Activated CD8-positive, alpha-beta T cell treated with anti-CD3 and anti-CD28 coated beads, Interleukin-2, amount 10 ng/mL, durations not matched to agents 7 days and 5 days (primary cell): ENCODE measurements at places on chromosomes 7 and 10.
A peak's percentile ranks its signal among the peaks of the same experiment; 100 is the strongest.

DNA sequence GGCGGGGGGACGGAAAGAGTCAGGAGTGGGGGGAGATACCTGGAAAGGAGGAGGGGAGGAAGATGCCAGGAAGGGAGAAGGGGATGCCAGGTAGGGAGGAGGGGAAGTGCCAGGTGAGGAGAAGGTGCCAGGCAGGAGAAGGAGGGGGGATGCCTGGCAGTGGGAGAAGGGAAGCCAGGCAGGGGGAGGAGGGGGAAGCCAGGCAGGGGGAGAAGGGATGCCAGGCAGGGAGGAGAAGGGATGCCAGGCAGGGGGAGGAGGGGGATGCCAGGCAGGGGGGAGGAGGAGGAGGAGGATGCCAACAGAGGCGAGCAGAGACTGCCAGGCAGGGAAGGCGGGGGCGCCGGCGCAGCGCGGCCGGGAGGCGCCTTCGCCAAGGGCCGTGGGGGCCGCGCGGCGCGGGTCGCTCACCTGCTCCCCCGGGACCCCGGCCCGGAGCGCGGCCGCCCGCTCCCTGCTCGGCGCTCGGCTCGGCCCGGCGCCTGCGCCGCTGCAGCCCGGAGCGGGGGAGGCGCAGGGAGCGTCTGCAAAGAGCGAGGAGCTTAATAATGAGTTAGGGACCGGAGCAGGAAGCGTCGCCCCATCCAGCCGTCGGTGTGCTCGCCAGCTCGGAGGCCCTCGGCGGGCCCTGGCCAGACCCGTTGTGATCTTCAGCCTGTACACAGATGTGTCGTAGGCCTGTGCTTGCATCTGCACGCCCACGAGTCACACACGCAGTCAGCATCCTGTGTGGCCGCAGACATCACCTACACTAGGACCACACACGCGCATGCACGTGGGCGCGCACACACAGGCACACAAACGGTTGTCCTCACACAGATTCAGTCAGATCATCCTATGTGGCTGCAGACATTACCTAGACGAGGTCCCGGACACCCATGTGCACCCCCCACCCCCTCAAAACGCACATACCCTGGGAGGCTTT, 28.4 kb upstream of the SMARCD3 start:
- DNase-seq = peak; percentile 59

GRCh38 chr10:96044736-96045135, 1.4 kb downstream of the CCNJ start:
- no peak for DNase-seq

DNA sequence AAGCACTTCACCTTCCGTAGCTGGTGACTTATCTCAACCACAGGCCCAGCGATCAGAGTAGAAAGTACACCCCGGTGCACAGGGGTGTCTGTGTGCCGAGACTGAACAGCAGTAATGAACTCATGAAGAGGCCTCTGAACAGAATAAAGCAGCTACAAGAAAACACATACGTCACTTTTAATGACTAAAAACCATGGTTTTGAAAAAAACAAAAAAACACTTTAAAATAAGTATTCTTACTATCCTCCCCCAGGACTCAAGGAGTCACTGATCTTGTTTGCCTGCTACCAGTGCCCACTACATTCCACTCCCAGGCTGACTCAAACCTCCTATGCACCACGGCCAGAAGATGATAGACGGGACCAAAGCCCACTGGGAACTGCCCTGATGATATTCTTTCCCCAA, 53.8 kb downstream of the NCAPG2 start:
- DNase-seq = no peak

- no peak for DNase-seq
Observed at GRCh38 chr10:80365510-80365909, 8.9 kb downstream of the DYDC2 start.

DNA sequence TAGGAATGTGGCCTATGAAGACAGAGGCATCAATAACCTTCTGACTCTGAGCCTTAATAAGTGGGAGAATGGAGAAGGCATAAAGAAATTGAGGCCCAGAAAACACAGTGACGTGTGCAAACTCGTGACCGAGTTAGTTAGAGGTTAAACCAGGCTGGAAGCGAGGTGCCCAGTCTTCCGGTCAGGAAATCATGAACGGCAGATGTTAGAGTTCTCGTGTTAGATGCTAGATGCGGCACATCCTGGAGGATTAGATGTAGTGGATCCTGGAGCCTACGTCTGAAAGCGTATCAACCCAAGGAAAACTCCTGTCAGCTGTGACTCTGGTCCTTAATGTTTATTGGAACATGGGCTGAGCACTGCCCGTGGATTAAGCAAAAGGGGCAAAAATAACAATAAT, 275.9 kb downstream of the TCF7L2 start:
- DNase-seq = no peak

- DNase-seq = no peak
Observed at GRCh38 chr10:7550013-7550412, 116.8 kb downstream of the ITIH5 start.

- DNase-seq = peak; percentile 46
Observed at GRCh38 chr10:24465891-24466818, 257.2 kb downstream of the KIAA1217 start.

- DNase-seq = no peak
Observed at GRCh38 chr7:121570365-121570764, 174.3 kb upstream of the FAM3C start.

GRCh38 chr10:131698232-131698631, 202.6 kb upstream of the PPP2R2D start:
- no peak for DNase-seq

DNA sequence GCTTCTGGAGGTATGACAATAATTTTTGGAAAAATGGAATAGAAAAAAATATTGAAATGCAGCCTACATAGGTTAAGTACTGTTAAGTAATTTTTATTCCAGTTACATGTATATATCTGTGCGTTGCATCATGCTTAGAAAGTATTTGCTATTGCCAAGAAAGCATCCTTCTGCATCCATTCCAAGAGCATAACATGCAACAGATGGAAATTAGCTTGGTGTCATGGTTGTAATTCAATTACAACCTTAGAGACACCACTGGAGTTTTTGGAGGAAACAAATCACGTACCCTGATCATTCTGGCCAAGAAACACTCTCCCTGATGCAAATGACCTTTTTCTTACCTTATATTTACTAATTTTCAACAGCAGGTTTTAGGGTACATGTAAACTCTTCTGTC, 1.7 kb downstream of the AKR1B1 start:
- no peak for DNase-seq

DNA sequence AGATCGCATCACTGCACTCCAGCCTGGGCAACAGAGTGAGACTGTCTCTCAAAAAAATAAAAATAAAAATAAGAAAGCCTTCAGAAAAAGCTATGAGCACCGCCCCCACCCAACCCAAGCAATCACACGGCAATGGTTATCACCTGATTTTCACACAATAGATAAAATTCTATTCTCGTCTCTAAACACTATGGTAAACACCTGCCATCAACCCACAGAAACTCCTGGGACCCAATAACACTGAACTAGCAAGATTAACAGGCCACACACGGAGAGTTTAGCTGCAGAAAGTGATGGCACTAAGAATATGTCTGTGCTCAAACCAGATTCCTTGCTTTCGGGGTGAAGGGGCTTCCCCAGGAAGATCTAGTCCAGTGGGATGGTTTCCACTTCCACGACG, 173.8 kb downstream of the DIP2C start:
- DNase-seq = no peak

DNA sequence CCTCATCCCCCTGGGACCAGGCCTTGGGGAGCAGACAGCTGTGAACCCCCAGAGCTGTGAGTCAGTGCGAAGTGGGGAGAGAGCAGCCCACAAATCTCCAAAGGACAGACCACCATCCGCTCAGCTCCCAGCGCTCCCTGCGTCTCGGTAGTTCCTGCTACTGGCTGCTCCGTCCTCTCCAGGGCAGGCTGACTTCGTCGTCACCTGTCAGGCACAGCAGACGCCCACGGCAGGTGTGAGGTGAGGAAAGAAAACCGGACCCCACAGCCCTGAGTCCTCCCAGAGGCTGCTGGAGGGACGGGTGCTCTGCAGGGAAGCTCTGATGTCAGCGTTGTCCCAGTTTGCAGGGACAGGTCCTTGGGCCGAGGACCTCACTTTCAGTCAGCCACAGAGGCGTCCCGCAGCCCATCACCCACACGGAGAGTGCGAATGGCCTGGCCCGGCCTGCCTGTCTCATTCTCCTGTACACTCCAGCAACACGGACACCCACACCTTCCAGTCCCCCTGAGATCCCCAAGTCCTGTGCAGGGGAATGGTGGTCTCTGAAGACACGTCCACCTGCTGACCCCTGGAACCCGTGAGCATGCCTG, 95.2 kb downstream of the DNAJB6 start:
- DNase-seq = no peak

DNA sequence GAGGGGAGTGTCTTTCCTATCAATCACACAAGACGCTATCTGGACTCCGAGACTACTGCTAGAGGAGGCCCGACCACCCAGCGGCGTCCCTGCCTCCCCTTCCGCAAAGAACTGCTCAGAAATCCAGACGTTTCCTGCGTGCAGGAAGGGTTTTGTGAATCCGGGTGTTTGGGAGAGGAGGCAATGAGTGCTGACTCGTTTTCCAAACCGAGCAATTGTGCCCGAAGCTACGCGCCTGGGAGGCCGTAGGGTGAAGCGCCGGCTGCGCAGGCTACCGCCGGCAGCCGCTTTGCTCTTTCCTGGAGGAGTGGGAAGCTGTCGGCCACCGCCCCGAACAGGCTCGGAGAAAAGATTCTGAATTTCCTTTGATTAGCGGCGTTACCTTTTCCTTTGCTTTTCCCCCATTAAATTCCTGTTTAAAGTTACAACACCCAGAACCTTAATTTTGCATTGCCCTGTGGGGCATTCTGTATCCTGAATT, 5.3 kb downstream of the VAX1 start:
- no peak for DNase-seq

GRCh38 chr7:159067576-159068487, 76.8 kb downstream of the VIPR2 start:
- DNase-seq = no peak

DNA sequence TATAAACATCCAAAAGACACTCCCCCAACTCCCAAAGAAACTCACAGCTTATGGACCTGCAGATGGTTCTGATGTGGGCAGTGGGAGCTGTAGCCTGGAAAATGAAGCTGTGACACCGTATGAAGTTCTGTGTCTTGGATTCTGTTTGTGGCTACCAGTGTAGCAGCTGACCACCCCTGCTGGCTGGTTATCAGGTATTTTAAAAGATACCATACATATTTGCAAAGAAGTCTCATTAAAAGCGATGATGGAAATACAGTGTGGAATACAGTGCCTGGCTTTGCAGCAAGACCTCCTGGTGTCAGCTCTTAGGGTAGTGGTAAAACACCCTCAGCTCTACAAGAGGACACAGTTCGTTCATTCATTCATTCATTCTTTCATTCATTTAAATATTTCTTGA, 194.3 kb upstream of the PRKCQ start:
- DNase-seq = no peak

- peak; percentile 45 for DNase-seq
Observed at GRCh38 chr7:150356265-150356897, 12.2 kb upstream of the REPIN1 start.

- DNase-seq = no peak
Observed at GRCh38 chr10:115931309-115931708, 341.7 kb downstream of the GFRA1 start.

DNA sequence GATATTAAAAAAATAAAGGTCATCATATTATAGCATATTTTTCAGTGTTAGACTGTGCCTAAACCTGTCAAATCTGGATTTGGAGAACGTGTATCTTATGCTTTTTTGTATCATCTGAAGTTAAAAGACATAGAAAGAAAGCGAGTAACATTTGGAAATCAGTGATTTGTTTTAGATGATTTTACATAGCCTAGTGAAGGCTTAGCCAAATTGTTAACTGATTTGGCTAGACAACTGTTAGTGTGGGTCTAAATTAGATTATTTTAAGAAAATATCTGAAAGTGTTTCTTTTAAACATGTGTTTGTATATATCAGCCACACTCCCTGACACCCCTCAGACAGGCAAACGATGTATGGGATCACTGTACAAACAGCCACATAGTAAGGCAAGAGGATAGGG, 35.6 kb downstream of the ACTA2 start:
- no peak for DNase-seq

GRCh38 chr10:11697718-11698527, 44.3 kb upstream of the ECHDC3 start:
- DNase-seq = peak; percentile 53

DNA sequence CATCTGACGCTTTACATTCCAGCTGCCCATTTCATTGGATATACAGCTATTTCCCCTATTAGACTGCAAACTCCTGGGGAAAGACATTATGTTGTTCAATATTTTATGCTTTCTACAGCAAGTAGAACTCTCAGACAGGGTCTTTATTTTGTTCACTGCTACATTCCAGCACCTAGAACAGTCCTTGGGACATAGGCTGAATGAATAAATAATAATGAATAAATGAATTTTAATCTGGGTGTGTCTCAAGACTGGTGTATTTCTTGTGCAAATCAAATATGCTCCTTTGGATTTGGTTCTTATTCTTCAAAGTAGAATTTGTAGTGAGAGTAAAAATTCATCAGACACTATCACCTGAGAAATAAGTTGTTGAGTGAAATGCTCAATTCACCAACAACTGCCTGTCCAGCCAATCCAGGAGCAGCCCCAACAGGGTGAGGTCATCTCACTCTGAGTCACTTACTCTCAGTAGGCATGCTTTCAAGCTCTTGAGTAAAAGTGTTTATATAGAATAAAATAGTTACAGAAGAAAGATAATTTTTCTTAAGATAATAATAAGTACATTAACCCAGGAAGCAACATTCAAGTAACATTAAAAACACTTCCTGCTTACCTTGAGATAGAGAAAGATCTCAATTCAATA, 287.5 kb upstream of the NPVF start:
- no peak for DNase-seq

- DNase-seq = no peak
Observed at GRCh38 chr7:18505870-18506460, 10.4 kb downstream of the HDAC9 start.

DNA sequence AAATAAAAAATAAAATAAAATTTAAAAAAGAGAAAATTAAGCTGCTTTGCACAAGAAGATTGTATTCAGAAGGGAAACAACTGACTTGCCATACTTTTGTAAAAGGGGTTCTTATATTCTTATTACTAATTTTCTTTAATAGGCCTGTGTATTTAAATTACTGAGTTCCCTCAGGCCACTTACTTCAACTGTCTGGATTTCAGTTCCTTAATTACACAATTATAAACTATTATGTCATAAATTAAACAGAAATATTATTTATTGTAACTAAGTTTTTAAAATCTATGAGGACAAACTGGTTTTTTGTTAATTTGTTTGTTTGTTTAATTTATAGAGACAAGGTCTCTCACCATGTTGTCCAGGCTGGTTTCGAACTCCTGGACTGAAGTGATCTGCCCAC, 22.4 kb upstream of the MICU1 start:
- DNase-seq = no peak

GRCh38 chr10:34104829-34105572, 710.1 kb downstream of the PARD3 start:
- no peak for DNase-seq

GRCh38 chr7:30238721-30239441, 45.5 kb upstream of the ZNRF2 start:
- no peak for DNase-seq

DNA sequence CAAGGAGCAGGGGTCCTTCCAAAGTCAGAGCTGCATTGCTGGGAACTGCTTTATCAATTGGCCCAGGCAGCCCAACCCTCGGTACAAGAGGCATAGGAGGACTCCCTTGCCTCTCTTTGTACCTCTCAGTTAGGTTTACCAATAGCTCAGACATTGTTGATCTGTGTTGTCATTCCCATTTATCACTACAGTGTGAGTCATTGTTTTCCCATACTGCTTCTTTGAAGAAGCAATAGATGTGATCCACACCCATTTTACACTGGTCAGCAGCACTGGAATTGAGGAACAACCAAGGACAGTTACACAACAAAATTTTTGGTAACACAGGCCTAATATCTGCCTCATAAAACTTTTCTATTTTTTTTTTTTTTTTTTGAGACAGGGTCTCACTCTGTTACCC, 307.2 kb downstream of the SNX13 start:
- no peak for DNase-seq

- no peak for DNase-seq
Observed at GRCh38 chr10:3933733-3934132, 148.7 kb upstream of the KLF6 start.
